Stimulated activated CD8-positive, alpha-beta memory T cell treated with anti-CD3 and anti-CD28 coated beads, Interleukin-4, amount 100 ng/mL, for 1 hour (primary cell): ENCODE measurements at places on chromosomes 4 and X.

GRCh38 chr4:134935320-134935719 lies 733.7 kb upstream of the PABPC4L start:
- no peak for DNase-seq

DNA sequence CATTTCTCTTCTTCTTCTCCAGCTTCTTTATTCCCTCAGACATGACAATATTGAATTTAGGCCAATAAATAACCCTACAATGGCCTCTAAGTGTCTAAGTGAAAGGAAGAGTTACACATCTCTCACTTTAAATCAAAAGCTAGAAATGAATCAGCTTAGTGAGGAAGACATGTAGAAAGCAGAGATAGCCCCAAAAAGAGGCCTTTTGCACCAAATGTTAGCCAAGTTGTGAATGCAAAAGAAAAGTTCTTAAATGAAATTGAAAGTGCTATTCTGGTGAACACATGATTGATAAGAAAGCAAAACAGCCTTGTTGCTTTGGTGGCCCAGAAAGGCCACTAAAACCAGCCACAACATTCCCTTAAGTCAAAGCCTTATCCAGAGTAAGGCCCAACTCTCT lies 146.2 kb upstream of the HHIP start:
- DNase-seq: no peak

GRCh38 chr4:93147524-93148212 lies 680.9 kb upstream of the ATOH1 start:
- no peak for DNase-seq

DNA sequence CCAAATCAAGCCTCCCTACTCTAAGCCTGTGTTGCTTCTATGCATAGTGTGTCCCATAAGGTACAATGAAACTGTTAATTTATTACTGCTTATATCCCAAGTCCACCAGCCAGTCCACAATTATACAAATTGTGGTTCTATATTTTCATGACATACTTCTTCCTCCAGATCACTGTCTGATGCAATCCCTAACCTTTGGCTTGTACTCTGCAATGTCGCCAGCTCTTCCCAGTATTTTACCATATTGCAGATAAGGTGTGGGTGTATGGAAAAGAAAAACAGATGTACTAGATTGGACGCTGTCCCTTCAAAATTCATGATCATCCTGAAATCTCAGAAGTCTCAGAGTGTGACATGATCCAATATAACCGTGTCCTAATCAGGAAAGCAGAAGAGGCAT lies 286.2 kb downstream of the GASK1B start:
- no peak for DNase-seq

GRCh38 chr4:76690906-76691275 lies 207.1 kb downstream of the SOWAHB start:
- no peak for DNase-seq

DNA sequence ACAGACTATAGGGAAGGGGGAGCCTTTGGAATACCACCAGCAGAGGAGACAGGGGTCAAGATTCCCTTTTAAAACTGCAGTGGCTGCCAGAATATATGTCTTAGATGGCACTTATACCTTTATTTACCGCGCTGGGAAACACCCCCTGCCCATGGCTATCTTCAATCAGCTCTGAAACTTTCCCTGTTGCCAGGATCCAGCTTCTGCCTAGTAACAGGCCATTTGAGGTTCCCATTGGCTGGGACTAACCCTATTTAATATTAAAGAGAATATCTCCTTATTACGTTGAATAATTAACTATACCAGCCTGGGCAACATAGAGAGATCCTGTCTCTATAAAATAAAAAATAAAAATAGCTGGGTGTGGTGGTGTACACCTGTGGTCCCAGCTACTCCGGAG lies 23.8 kb downstream of the SOWAHB start:
- no peak for DNase-seq

GRCh38 chr4:7843831-7844593 lies 95.6 kb downstream of the AFAP1 start:
- peak; percentile 46 for DNase-seq

GRCh38 chr4:181784881-181785280 lies 458.3 kb upstream of the TENM3 start:
- DNase-seq: no peak

DNA sequence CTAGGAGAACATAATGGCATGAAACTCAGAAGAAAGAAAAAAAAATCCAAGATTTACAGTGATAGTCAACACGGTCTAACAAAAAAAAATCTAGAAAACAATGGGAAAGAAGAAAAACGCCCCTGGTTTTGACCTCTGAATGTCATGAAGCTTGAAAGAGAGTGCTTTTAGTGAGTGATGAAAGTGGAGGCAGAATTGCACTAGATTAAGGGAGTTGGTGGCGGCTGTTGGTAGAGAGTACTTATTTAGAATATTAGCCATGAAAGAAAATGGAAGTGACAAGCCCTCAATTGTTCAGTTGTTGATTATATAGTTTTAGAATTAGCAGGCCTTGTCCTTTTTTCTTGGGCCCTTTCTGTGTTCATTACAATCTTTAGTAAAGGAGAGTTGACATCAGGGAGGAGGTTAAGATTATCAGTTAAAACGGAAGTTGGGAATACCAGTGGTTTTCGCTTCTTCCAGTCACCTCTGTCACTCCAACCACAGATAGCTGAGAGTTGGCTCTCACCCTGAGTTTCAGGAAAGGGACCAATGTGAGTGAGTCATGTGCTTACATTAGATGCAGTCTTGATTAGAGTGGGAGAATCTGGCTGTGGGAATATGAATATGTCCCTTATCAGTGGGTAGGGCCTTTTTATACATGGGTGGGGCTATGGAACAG lies 29.7 kb downstream of the EREG start:
- DNase-seq: no peak

GRCh38 chr4:99720206-99720605 lies 62.6 kb upstream of the C4orf54 start:
- DNase-seq: no peak

DNA sequence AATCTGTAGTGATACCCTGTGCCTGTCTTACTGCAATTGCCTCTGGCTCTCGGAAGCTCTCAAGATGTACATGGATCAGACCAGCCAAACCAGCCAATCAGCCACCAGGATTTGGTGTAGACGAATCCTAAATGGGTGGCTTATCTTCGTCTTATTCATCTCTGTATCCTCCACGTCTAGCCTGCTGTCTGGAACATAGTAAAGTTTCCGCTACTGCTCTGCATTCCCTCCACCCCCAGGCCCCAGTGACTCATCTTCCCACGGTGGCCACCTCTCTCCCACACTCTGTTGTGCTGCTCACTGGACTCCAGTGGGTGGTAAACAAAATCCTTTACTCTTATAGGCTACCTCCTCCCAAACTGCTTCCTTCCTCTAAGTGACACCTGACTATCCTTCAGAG lies 37.8 kb downstream of the SEPTIN6 start:
- DNase-seq: no peak

DNA sequence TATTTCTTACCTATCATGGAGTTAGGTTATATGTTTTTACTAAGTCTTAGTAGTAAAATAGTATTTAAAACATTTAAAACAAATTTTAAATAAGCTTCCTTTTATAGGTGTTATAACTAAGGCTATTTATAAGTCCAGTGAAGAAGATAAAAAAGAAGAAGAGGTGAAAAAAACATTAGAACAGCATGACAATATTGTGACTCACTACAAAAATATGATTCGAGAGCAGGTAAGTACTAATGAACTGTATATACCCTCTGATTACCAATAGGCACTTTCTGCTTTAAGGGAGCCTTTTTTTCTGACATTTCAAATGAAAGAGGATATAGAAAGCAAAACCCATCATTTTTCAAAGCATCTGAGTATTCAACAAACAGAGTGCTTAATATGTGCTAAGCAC lies 76.6 kb downstream of the USO1 start:
- DNase-seq: no peak

- no peak for DNase-seq
Observed at GRCh38 chrX:129769467-129770154, 10.1 kb upstream of the SASH3 start.

DNA sequence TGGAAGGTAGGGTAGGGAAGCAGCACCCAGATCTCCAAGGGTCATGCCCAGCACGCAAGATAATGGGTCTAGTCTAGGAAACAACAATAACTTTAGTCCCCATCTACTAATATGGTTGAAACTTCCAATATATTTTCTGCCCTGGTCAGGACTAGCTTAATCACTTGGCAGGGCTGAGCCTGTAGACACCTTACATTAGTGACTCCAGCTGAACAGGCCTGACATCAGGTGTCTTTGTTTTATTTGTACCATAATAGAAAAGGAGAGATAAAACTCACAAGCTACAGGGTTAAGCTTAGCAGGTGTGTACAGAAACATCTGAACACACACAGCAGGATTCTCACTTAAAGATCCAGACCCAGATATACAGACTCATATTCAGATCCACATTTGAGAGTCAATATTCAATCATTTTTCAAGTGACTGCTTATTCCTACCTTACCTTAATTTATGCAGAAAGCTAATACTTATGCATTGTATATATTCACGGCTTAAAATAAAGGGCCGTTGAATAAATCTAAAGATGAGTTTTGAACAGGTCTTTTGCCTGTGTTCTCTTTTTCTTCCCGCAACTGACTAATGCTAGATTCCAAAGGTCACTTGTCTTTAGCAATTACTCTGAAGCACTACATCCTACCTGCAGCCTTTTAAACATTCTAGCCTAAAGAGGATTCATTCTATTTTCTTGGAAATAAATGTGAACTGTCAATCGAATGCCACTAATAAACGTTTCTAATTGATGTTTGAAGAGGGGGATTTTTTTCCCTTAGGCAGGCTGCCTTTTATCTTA lies 745.3 kb downstream of the RPA4 start:
- no peak for DNase-seq

DNA sequence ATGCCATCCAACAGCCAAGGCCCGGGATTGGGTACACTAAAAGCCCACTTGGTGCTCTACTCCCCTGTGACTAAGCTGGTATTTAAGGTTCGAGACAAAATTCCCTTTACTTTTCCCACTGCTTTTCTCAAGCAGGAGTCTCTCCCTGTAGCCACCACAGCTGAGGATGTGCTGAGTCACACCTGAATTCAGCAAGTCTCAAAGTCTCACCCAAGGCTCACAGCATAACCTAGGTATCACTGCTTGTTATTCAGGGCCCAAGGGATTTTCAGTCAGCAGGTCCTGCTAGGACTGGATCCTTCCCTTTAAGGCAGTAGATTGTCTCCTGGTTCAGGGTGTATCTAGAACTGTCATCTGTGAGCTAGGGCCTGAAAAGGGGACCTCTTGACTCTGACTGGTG lies 39.2 kb downstream of the FMR1NB start:
- no peak for DNase-seq

DNA sequence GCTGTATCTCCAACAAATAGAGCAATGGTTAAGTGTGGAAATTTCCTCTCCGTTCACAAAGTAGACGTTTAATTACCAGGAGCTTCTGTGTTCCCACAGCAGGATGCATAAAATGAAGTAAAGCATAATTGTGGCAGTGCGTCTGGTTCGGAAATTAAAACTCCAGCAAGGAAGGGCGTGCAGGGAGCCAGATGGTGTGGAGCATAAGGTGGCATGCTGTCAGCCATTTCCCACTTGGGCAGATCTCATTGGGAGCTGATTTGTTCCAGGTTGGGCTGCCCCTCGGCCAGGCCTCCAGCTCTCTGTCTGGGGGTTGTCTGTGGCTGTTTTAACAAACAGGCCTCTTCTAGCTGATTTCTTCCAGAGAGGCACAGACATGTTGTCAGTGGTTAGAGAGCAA lies 182.1 kb upstream of the CLNK start:
- no peak for DNase-seq

DNA sequence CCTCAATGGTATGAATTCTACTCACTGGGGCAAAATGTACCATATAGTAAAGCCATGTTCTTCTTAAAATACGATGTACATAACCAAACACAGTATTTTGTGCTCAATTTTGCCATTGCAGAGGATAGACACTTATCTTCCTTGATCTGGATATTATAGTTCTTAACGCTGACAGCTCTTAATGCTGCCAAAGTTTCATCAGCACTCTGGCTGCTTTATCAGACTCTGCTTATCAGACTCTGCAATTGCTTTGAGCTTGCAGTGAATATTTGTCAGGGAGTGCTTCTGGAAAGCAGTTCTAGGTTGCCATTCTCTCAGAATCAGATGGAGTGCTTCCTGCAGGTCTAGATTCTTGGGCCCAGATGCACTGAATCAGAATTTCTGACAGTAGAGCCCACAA lies 863.1 kb downstream of the CCSER1 start:
- DNase-seq: no peak

DNA sequence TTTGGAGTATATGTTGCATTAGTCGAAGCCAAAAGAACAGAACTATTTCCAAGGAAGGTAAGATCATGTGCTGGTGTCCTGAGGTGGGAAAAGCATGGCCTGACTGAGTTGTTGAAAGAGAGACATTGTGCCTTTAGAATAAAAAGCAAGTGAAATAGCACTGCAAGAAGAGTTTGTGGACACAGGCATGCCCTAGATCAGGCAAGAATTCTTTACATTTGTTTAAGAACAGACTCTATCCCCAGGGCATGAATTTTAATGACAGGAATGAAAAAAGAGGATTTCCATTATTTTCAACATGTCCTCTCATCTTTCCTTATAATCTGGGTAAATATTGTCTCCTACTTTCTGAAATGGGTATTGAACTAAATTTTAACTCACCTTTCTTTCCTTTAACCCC lies 516.2 kb upstream of the GALNT7 start:
- no peak for DNase-seq

GRCh38 chrX:133992882-133993281 lies 7.5 kb upstream of the GPC3 start:
- DNase-seq: no peak

DNA sequence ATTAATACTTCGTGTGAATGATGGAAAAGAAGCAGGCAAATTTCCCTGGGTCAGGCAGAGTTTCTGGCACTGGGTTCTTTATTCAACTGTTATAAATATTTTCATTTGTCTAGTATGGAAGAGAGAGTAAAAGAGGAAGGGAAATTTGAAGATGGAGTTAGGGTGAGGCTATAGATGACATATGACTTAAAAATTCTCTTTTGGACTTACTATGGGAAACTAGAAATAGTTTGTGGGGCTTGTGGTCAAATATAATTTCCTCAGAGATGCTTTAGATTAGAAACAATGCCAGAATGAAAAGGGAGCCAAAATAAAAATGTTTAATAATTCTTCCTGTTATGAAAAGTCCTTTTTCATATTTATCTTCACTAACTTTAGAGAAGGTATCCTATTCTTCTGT lies 103.2 kb downstream of the GC start:
- no peak for DNase-seq

DNA sequence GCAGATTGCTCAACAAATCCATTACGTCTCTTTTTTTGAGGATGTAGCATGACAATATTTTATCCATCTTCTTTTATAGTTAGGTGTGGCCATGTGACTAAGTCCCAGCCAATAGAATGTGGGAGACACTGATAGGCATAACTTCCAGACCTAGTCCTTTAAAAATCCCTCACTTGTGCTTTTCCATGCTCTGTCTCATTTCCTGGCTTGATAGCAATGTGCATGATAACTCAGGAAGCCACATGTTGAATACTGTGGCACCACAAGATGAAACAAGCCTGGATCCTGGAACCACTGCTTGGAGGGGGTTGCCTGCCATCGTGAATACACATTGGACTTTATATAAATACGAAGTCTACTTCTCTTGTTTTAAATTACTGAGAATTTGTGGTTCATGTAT lies 184.0 kb upstream of the NEIL3 start:
- no peak for DNase-seq
